HAP-1 (cell line): ENCODE measurements at places on chromosomes 4 and X.

DNA sequence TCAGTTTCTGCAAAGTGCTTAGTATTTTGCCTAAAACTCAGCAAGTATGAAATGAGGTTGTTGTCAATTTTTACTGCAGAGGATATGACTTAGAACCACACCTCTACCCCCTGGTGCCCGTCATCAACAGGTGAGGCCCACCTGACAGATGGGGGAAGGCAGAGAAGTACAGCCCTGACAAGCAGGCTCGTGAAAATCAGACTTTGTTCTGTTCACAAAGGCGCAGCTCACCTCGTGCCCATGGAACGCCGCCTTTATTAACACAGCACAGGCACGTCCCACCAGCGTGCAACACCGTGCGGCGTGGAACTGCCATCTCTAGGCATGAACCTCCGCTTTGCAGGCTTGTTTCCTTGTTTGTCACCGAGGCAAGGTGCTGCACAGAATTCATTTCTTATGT lies 13.3 kb downstream of the CYP4V2 start:
- DNase-seq, result no peak

DNA sequence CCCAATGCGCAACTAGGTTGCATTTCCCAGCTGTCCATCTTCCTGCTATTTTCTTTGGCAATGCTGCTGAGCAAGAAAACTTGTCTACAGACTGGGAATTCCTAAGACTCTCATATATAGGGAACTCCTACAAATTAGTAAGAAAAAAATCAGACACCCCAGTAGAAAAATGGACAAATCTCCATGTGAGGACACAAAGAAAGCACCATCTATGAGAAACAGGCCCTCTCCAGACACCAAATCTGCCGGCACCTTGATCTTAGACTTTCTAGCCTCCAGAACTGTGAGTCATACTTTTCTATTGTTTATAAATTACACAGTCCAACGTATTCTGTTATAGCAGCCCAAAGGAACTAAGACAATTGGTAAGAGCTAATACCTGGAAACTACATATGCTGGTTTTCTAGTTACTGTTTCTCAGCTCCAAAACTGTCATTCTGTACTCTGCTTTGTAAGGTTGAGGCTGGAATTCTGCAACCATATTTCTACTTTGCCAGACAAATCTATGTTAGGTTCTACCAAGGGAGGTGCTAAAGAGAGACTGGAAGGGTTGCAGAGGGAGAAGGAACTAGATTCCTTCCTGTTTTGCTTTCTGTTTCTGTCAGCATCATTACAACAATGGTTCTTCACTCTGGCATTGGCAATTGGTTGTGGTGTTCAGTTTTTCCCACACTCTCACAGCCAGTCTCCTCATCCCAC lies 35.7 kb upstream of the FAM241A start:
- no peak for DNase-seq

DNA sequence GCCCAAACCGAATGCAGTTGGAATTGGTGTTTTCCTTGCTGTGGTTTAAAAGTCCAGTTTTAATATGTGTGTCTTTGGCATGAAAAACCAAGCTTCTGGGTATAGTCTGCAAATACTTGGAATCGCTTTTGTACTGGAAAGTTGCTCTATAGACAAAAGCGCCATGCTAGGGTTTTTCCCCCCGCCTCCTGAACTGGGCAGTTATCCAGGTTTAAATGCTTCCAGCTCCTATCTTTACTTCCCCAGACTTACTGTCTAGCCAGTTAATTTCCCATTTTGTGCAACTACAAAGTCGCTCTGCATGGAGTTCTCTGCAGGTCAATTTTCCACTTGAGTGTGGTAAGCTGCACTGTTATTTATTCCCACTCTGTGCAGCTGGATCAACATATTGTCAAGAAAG lies 2.7 kb downstream of the RASL11B start:
- DNase-seq, result no peak

GRCh38 chrX:13692771-13693231 lies 3.9 kb downstream of the RAB9A start:
- no peak for DNase-seq

DNA sequence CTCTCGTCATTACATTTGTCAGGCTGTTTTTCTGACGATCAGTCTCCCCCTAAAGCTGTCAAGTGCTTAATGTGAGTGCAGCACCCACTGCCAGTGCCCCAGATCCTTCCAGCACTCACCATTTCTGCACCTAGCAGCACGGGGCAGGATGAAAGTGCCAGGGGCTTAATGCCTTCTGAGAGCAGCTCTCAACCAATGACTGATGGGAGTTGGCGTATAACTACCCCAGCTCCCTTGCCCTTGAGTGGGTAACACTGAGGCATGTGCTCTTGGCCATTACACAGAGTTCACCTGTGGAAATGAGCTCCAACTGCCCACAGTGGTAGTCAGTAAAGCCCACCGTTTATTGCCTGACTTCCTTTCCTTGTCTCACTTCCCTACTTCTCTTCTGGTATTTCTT lies 226.2 kb upstream of the BCOR start:
- no peak for DNase-seq

DNA sequence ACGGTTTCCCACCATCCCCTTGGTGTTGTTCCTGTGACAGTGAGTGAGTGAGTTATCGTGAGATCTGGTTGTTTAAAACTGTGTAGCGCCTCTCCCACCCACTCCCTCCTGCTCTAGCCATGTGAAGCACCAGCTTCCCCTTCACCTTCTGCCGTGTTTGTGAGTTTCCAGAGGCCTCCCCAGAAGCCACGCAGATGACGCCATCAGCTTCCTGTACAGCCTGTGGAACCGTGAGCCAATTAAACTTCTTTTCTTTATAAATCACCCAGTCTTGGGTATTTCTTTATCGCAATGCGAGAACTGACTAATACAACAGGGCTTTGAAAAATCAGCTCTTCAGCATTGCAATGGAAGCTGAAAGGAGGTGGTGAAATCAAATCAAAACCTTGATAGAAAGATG lies 50.0 kb downstream of the FGFBP1 start:
- no peak for DNase-seq

DNA sequence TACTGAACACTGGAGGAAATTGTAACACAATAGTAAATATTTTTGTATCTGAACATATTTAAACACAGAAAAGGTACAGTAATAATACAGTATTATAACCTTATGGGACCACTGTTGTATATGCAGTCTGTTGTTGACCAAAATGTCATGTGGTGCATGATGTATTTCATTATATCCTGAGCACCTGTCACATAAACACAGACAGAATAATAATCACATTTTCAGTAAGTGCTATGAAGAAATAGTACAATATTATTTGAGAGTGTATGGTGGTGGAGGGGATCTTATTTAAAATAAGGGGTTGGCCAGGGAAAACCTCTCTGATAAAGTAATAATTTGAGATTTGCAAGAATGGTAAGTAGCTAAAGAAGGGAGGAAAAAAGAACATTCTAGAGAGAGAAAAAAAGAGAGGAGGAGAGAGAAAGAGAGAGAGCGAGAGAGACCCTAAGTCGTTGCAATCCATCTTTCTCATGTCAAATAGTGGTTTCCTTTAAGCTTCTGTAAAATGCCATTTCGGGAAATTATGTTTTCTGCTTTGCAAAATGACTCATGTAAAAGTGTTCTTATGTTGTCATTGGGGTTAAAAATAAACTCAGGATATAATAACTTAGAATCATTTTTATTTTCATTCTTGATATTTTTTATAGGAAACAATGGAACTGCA lies 19.3 kb upstream of the CLNK start:
- DNase-seq, result no peak

- no peak for DNase-seq
Measured at GRCh38 chr4:16819652-16820051, 78.8 kb downstream of the LDB2 start.

GRCh38 chr4:143358923-143359643 lies 22.4 kb downstream of the GAB1 start:
- no peak for DNase-seq

DNA sequence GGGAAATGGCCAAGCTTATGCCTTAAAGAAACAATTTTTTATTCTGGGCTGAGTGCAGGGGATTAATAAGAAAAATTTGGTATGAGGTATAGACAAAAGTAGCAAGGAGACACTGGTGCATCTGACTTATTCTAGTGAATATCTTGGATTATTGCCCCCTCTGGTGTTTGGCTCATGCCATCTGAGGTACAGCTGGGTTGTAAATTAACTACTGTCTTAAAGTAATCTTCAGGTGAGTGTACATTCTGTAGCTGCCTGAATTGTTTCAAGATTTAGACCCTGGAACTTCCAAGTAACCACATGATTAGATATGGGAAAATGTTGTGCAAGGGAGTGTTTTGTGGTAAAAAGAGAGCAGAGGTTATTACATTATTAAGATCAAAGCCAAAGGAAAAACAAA lies 988.7 kb downstream of the FAM133A start:
- no peak for DNase-seq

DNA sequence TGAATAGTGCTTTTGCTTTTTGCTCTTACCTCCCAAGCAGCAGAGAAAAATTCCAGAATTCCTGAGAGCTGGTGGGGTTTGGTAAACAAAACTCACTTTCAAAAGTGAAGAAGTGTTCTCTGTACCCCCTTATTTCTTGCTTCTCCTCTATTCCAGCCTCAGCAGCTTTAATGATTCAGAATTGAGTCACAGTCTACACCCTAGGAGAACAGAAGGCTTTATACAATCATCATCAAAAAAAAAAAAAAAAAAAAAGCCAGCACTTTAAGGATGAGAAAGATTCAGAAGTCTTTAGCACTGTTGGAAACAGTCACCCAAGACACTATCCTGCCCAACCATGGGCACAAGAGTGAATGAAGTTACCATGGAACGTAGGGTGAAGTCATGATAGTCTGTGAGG lies 1583.1 kb upstream of the PCDH10 start:
- DNase-seq, result no peak

- peak; percentile 79 for DNase-seq
Measured at GRCh38 chrX:51496501-51497291, at the start of gene NUDT11. NUDT11 (minus strand) TSS chrX:51496592; CDS start chrX:51496444, 148 bp downstream.

DNA sequence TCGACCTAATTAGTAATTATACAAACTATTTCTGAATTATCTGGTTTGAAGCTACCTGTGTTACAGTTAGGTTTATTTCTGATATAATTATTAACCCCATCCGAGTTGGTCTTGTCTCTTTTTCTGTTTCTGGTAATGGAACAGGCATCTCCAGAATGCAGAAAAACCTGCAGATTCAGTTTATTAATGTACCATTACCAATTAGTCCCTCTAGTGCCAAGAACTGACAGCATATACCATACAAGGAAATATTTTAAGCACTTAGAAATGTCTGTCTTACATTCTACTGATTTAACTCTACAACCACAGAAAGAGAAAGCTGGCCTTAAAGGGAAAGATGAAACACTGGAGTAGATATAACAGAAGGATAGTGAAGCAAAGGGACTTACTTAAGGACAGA lies 570.6 kb downstream of the CENPC start:
- DNase-seq, result no peak

DNA sequence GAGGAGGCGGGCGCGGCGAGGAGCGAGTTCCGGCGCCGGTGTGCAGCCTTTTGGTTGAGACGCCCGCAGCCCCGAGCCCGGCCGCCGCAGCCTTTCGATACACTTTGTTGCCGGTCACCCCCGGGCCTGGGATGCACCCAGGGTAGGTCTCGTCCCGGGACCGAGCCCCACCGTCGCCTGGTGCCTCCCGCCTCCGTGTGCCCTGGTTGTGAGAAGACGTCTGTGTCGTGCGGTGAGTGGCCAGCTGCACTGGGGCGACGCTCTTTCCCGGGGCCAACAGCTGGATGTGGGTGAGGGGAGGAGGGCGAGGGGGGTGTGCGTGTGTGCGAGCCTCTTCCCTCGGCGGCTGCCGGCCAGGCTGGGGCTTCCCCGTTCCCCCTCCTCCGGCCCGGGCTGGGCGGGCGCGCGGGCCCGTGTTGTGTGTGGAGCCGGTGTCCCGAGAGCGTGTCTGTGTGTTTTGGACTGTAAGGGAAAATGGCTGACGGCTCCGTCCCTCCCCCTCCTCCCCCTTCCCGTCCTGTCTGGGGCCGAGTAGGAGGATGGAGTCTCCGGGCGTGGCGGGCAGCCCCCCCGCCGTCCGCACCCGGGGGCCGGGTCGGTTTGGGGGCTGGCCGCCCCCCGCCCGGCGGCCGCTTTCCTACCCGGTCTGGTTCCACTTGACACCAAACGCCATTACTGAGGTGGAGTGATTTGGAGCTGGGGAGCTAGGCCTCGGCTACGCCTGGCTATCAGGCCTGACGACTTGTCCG lies 807 bp downstream of the USP9X start:
- peak; percentile 79 for DNase-seq

DNA sequence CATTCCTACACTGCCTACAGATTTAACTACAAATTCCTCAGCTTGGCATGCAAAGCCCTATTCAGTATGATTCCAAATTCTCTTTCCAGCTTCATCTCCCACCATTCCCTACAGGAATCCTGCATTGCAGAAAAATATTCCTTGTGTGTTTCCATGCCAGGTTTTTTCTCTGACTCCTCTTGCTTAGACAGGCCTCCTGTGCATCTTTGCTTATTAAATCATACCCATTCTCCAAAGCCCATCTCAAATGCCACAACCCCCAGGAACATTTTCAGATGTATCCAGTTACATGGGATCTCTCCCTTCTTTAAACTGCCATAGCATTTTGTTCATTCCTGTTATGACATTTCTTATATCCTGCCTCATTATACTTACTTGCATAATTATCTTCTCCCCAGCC lies 106.4 kb upstream of the GRIA3 start:
- no peak for DNase-seq

DNA sequence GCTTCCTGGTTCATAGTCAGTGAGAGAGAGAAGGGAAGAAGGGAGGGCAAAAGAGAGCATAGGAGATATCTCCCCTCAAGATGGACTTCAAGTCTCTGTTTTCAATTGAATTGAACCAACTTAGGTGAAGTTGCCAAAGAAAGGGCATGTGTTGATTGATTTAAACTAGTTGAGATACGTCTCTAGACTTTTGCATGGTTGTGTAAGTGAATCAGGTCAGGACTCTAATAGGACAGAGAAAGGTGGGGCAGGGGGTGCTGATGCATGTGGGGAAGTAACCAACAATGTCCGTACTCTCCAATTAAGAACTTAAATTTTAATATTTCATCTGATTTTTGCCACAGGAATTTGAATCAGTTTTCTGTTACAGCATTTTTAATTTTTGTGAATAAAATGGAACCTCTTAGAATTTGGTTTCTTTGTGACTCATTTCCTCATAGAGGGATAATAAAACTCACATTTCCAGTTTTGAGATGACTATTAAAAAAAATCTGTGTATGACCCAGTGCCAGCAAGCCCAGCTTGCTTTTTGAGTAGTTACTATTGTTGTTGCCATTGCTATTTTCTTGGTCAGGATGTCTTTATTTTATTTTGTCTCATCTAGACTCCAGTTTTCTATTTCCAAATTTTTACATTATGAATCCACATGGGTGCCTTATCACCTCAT lies 37.3 kb downstream of the SLIT2 start:
- DNase-seq, result no peak

GRCh38 chr4:48180234-48180633 lies 46.2 kb upstream of the TXK start:
- no peak for DNase-seq

GRCh38 chrX:70878902-70879301 lies 29.6 kb downstream of the TEX11 start:
- DNase-seq, result no peak

- no peak for DNase-seq
Measured at GRCh38 chrX:82848111-82848510, 660.0 kb upstream of the POU3F4 start.

GRCh38 chr4:3372933-3373465 lies 68.8 kb upstream of the HGFAC start:
- DNase-seq, result no peak

GRCh38 chr4:48031802-48032525 lies 15.4 kb downstream of the NIPAL1 start:
- no peak for DNase-seq
